ENCODE measurements at places on chromosomes 1 and 21. TPM values are rescaled to one million over a fixed set of nuclear protein-coding genes. Genes with fewer than 3 reads are reported as not detected.

DNA sequence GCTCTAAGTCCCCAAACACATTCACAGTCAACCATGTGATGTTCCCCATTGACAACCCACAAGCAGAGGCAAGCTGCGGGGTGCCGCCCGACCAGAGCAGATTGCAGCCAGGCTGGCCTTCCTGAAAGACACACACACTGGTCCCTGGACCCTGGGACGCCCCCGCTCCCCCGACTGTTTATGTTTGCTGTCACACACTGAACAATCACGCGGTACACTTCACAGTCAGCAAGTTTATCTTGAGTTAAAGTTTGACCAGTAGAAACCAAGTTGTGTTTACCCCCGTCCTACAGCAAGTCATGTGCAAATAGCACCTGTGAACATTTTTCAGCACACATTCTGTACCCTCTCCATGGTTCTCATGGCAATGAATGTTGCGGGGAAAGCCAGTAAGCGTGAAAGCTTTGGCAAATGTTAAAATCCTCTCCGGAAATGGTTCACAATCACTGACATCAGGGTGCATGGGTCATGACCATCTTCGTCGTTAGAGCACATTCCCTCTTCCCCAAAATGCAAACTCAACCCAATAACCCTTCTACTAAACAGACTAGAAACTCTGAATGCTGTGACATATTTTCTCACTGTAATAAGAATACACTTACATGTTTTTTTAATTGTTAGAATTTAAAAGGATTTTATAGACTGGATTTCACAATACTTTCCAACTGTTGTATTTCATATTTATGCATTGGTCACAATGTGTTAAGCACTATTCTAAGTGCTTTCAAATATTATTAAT is 33.3 kb upstream of the IRF2BP2 start:
- DNase-seq: no peak

GRCh38 chr21:37827913-37828312 is 88.3 kb downstream of the KCNJ6 start:
- no peak for DNase-seq

GRCh38 chr1:1432951-1433803 is 2.3 kb upstream of the VWA1 start:
- DNase-seq: no peak

GRCh38 chr1:201781437-201781836 is 47.5 kb upstream of the IPO9 start:
- DNase-seq: no peak

DNA sequence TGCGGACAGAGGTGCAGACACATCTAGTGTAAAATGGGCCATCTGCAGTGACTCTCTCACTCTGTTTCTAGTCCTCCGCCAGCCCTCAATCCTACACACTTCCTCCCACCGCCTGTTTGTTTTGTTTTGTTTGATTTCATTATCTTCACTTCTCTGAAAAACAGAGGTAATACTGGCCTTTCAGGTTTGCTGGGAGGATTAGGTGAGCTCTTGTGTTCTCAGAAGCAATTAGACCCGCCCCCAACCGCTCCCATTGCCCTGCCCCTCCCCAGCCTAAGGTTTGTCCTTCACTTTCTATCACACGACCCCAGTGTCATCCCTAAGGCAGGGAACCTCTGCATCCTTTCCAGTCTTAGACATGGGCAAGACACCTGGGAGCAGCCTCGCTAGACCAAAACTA is 43.2 kb upstream of the TACSTD2 start:
- DNase-seq: no peak

GRCh38 chr1:156515956-156516355 is 15.4 kb upstream of the MEF2D start:
- no peak for DNase-seq

GRCh38 chr1:202237052-202237451 is 43.5 kb downstream of the LGR6 start:
- no peak for DNase-seq

DNA sequence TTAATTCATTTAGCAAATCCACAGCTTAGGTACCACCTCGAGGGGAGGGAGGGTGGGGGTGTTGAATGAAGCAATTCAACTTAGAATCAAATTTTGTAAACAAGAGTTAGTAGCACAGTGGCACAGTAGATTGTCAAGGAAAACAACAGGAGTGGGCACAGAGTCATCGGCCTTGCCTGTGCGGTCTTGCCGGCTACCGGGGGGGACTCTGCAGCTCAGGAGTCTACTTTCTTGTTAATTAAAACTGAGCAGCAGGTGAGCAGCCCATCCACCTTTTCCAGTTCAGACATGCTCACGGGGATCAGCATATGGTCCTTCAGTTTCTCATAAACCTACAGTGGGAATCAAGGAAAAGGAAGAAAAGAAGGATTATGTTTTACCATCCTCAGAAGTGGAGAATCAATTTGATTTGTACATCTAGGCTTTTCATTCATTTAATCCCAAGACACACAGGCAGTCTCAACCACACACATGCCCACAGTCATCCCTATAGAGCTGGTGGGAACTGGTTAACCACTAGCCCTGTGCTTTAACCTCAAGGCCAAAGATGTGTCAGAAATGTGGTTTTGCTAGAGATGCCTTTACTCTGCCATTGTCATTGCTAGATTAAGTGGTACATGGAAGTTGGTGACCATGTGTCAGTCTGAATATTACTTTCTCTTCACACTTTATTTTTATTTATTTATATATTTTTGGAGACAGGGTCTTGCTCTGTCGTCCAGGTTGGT is 45.0 kb upstream of the BCL10 start:
- DNase-seq: no peak

DNA sequence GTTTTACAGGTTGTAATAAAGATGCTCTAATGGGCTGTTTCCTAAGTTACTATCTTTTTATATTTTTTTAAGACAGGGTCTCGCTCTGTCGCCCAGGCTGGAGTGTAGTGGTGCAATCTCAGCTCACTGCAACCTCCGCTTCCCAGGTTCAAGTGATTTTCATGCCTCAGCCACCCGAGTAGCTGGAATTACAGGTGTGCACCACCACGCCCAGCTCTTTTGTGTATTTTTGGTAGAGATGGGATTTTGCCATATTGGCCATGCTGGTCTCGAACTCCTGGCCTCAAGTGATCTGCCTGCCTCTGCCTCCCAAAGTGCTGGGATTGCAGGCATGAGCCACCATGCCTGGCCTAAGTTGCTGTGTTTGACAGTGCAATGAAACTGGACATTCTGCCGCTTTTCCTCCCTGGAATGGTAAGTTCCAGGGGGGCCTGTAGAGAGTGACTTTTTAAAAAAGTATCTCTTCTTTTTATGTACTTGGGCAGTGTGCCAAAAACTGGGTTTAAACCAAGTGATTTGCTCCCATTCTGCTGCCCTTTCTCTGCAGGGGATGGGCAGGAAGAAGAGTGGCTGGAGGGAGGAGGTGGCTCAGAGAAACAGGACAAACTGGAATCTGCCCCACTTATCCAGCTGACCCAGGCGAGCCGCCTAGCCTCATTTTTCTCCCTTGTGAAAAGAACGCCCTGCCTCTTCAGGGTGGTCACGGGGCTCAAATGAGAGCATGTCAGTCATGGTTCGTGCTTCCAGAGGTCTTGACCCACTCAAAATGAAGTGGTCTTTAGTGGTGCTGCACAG is 2.3 kb downstream of the SLC37A1 start:
- no peak for DNase-seq

GRCh38 chr1:243792891-243793290 is 57.2 kb downstream of the AKT3 start:
- no peak for DNase-seq

GRCh38 chr1:218459450-218459849 is 114.3 kb downstream of the TGFB2 start:
- no peak for DNase-seq

DNA sequence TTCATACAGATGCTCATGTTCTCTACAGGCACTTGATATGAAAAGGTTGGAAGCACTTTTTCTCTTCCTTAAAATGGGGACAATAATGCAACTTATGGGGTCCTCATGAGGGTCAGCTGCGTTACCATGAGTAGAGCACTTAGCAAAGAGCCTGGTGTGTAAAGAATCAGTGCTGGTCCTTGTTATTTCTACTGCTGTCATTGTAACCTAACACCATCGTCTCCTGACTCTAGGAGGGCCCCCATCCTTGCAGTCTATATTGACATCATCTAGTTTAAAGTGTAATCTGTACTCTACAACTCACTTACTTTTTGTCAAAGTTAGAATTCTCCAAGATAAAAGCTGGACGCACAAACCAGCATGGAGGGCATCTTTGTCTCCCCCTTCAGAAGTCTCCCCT is 2.4 kb downstream of the CAPN9 start:
- DNase-seq: no peak

DNA sequence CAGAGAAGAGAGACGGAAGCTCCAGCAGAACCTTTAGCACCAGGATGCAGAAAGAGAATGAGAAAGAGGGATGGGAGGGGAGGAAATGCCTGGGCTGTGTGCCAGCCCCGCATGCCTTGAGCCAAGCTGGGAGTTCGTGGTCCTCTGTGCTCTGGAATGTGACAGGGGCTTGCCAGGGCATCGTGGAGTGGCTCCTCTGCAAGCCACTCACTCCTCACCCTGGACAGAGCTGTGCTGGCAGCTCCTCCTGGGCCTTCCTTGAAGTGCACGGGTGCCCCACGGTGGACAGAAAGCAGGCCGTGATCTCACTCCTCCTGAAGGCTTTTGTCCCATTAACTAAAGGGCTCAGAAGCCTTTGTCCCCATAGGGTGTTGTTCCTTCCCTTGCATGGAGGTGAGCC is 34.8 kb upstream of the PRELP start:
- DNase-seq: no peak

DNA sequence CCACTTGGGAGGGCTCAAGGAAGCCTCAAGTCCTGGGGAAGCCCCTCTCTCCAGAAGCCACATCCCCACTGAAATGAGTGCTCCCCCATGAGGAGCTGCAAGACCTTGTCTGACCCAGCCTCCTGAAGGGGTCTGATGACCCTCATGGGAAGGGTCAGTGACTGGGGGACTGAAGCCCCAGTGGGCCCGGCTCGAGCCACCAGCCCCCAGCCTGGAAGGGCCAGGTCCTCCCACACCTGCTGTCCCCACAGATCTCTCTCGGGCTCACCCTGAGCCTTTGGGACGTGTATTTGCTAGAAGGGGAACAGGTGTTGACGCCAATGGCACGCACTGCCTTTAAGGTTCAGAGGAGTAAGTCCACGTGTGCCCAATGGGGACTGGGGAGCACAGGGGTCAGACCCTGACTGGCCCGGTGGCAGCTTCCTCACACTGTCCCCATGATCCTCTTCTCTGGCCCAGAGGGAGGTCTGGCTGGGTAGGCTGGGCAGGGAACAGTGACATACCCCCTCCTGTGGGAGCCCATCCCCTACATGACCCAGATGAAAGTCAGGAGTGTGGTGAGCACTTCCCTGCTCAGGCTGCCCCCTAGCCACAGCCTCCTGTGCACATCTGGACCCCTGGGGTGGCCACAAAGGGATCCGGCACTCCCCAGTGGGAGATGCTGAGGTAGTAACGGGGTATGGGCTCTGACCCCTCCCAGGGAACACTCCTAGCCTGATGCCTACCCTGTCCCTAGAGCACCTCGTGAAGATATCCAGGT is 12.4 kb upstream of the SRARP start:
- DNase-seq: no peak

GRCh38 chr1:104804147-104804546 is 1054.4 kb downstream of the AMY1C start:
- no peak for DNase-seq

DNA sequence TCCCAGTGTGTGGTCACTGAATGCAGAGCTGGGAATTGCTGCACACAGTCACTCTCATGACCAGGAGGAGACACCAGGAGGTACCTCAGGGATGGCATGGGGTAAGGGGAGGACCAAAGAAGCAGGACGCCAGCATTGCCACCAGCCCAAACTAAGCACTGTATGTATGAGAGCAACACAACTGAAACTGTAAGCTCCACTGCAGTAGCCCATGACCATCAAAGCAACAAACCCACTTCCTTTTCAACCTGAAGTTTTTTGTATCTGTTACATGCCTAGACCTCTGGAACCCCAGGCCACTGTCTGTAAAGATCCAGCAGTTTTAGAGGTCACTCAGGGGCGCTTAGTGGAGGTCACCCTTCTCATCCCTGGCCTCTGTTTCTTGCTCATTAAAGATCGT is 164.3 kb downstream of the SETD4 start:
- no peak for DNase-seq

GRCh38 chr1:165763442-165763841 is 5.2 kb downstream of the TMCO1 start:
- DNase-seq: no peak

- no peak for DNase-seq
Observed at GRCh38 chr1:107653765-107654164, 311.2 kb downstream of the VAV3 start.

GRCh38 chr1:18929686-18930085 is 26.8 kb downstream of the IFFO2 start:
- no peak for DNase-seq

GRCh38 chr1:8438489-8438888 is 120.6 kb downstream of the SLC45A1 start:
- no peak for DNase-seq

CELA3A gene
- not detected for total RNA-seq

TBX15 gene
- total RNA-seq: not detected

FCN3 gene
- not detected for total RNA-seq

TIMM17A gene
- 48.4 TPM for total RNA-seq

SLC30A7 gene
- total RNA-seq: 34.5 TPM
